T-helper 1 cell (primary cell): ENCODE measurements at places on chromosomes 3 and 15.
A peak's percentile ranks its signal among the peaks of the same experiment; 100 is the strongest.

- DNase-seq = no peak
Observed at GRCh38 chr3:133330065-133330464, 69.8 kb upstream of the BFSP2 start.

DNA sequence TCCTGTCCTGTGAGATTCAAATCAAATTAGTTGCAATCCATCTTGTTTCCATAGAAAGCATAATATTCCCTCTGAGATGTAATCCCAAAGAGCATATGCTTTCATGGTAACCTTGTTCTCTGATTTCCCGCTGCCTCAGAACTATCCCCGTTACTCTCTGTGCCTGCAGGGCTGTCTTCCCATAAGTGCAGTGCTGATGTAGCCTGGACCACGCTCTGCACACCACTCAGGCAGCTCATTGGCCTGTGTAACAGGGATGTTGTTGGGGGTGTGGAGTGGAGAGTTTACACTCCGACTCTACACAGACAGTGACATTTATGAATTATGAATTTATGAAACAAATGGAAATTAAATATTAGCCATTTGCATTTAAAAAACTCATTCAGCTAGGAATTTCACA is 33.6 kb upstream of the CNTN3 start:
- no peak for DNase-seq

- no peak for DNase-seq
Observed at GRCh38 chr3:169259661-169260060, 403.9 kb downstream of the MECOM start.

DNA sequence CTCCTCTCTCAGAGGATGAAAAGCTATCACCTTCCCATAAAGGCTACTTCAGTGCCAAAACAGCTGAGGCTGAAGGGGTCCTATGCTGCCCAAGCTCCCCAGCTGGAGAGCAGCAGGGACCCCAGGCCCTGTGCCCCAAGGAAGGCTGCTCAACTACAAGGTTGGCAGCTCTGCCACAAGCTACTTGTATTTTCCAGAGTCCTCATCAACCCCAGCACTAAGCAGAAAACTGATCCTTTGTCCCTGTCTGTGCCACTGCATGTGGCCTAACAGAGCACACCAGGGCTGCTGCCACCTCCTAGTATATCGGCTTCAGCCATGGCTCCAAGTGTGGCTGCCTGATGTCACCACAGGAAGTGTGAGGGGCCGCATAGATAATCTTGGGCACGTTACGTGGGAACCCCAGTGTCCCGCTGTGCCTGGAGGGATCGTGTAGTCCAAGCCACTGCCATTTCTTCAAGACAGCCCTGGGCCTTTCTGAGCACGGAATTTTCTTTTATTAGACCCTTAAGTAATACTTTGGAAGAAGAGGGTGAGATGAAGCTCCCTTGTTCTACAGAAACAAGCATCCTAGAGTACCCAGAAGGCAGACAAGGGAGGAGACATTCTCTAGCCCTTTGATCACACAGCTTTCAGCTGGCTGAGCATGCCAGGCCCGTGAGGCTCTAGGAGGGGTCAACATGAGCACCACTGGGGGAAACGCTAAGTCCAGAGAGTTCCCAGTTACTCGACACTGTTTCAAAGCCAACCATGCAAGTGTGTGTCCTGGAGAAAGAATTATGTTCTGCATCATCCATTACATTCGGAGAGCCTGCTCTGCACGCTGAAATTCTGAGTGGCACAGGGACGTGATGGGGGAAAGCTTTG is 60.7 kb downstream of the CAPN7 start:
- DNase-seq = no peak

DNA sequence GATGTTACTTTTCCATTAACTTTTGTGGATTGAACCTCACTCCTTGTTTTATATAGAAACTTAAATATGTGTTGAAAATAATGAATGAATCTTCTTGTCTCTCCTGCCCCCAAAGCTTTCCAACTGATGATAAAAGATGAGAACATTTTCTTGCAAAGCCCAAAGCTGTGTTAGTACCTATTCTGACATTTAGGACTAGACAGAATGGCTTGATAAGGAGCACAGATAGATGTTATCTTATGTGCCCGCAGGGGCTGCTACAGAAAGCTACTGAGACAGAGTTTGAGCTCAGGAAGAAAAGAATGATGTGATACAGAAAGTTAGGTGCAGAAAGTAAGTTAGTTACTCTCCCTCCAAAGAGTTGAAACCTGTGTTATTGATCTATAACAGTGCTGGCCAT is 109.4 kb upstream of the ATP11B start:
- DNase-seq = no peak

- DNase-seq = no peak
Observed at GRCh38 chr3:67661089-67661488, 6.7 kb upstream of the SUCLG2 start.

- no peak for DNase-seq
Observed at GRCh38 chr3:156862338-156862737, 36.2 kb downstream of the LEKR1 start.

- peak; percentile 37 for DNase-seq
Observed at GRCh38 chr15:80970018-80970657, 19.5 kb downstream of the MESD start.
